GM23338 (cell line): ENCODE measurements at places on chromosomes 11 and 22.

DNA sequence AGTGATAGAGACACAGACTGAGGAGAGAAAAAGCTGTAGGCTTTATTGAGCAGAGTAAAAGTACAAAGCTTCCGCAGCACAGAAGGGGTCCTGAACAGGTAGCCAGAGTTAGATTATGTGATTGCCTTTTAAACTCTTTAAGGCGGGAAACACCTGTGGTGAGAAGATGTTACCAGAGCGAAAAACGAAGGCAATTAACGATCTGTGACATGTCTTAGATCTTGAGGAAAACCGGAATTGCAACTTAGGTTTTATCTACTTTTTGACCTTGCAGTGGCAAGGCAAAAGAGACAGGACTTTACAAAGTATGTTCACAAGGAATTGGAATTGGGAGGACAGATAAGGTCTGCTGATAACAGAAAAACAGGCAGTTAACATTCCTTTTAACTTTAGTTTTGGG, 493.6 kb upstream of the FAT3 start:
- DNase-seq = no peak

GRCh38 chr22:43476341-43476740, 64.5 kb downstream of the MPPED1 start:
- DNase-seq = peak; percentile 49

DNA sequence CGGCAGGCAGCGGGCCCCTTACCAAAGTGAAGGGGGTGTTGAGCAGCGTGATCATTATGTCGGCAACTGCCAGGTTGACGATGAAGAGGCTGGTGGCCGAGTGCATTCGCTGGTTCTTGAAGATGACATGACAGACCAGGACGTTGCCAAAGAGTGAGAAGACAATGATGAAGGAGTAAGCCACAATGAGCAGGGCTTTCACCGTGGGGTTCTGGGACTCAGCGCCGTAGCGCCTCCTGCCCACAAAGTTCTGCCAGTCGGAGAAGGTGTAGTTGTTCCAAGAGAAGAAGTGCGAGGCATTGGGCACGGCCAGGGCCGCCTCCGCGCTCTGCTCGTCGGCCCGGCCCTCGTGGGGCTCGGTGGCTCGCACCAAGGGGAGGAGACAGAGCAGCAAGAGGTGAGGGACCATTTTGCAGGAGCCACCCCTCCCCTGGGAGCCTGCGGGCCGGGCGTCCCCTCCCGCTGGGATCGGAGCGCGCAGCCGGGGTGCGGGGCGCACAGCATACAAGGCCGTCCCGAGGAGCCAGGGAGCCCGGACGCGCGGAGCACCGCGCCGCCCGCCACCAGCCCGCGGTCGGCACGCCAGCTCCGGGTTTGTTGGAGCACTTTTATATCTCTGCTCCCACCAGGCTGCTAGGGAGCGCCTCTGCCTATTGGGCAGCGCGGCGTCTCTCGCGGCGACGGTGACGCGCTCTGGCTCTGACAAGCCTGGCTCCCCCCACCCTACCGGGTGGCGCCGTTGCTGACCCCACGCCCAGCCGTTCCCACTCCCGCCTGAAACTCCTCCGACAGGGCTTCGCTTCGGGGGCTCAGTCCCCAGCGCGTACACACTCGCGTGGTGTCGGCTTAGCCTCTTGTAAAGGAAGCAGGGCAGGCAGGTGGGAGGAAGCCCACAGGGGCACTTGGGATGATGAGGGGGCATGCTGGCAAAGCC, at the start of gene GPR83:
Gene GPR83, minus strand, starts transcription at position 581 of the 934 bp plus-strand sequence. Its CDS starts 172 bp downstream, at position 409.
- peak; percentile 75 for DNase-seq

GRCh38 chr11:2737866-2738265, 38.1 kb upstream of the KCNQ1OT1 start:
- no peak for DNase-seq

GRCh38 chr11:86220653-86221052, 23.9 kb upstream of the EED start:
- no peak for DNase-seq

GRCh38 chr11:46278387-46279125, 1.1 kb downstream of the CREB3L1 start:
- peak; percentile 87 for DNase-seq
